ENCODE measurements at places on chromosomes 2 and 18. TPM values are rescaled to one million over a fixed set of nuclear protein-coding genes. Genes with fewer than 3 reads are reported as not detected.

Gene ERMN
- not detected for total RNA-seq

Gene NT5C1B
- total RNA-seq = not detected

DNA sequence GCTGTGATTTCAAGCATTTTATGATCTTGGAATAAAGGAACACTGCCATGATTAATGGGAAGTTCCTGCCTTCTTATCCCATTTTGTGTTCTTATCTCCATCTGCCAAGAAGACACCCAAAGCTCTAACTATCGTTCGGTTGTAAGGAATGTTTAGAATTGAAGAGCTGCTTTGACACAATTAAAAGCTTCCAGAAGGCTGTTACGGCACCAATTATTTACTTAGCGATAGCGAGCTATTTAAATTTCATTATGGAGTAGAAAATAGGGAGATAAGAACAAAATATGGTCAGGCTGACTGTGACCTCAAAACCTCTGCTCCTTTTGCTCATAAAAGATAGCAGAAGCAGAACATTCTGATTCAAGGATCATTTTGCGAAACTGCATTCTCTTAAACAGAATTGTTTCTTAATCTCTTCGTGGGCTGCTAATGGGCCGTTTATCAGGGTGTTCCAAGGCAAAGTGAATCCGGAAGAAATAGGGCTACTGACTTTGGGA lies 101.6 kb downstream of the SLC4A3 start:
- no peak for DNase-seq

DNA sequence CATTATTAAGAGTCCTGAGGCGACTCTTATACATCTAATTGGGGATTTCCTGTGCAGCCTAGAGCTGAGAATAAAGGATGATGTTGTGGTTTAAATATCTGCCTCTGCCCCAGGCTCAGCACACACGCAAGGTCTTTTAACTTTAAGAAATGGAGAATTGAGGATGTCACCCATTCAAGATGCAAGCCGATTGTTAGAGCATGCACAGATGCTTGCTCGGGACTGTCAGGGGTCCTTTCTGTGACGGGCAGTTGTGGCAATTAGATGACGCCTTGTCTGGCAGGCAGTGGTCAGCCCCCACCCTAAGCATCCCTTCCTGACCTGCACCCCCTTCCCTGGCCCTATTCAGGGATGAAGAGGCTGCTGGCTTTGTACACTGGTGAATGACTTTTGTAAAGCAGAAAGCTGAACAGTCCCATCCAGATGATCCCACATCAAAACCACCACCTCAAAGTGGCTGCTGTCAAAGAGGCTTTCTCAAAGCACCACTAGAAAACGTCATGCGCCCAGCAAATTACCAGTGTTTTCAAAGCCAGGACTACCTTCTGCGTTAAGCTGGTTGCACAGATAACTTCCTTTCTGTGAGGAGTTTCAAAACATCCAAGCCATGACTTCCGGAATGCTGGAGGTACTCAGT lies 23.7 kb downstream of the FAM178B start:
- DNase-seq = no peak

Gene TEX44
- total RNA-seq = not detected

DNA sequence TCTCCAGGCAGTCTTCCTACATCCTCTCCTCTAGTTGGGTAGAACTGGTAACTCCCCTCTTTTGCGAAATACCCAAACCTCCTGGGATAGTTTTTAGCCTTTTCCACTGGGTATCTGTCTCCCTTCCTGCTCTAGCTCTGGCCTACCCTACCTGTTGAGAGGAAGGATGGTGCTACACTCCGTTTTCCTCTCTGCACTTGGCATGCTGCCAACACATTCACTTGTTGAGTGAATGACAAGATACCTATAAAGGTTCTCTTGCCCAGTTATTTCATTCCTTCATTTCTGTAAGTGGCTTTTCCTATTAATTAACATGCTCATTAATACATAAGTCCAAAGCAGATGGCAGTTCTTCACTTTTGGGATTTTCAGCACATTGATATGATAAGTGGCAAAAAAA lies 293.8 kb downstream of the CNTNAP5 start:
- no peak for DNase-seq

All from bronchial epithelial cell (primary cell).